WERI-Rb-1 (cell line): ENCODE measurements at places on chromosomes 3 and 15.
A peak's percentile ranks its signal among the peaks of the same experiment; 100 is the strongest.

DNA sequence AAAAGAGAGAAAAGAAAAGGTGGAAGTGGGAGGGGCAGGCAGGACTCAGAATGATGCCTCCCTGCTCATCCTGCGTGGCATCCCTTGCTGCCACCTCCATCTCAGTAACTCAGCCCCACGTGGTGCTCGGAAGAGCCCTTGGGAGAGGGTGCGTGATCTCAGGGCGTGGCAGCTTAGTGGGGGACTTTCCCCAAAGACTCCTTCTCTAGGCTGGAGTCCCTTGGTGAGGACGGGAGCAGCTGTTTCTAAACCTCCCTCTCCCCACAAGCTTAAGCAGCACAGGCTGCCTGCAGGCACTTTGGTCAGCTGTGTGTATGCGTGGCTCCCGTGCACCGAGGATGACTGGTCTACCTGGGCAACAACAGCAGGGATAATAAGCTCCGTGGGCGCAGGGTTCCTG lies 7.4 kb upstream of the ANPEP start:
- no peak for DNase-seq

DNA sequence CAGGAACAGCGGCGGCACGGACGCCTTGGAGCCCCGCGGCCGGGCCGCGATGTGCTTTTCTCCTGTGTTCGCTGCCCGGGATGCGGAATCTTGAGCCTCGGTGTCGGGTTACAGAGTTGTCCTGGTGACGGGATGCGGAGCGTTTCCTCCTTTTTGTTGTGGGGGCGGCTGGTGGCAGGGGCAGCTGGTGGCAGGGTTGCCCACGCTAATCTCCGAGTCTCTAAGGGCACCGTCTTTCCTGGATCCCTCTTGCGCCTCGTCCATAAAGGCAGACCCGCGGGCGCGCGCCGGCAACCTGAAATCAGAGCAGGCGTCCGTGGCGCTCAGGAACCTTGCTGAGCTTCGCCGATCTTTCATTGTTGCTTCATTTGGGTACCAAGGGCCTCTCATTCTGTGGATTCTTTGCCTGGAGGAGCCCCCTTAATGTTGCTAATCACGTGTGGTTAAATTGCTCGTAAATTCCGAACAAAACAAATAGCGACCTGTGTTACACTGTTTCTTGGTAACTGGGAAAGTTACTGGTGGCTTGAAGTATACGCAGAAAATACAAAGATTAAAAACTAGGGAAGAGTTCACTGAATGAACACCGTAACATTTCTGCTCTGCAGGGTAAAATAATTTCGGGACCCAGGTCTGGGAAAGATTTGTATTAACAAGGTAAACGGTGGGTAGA lies 844 bp upstream of the PFN2 start:
- peak; percentile 62 for DNase-seq

DNA sequence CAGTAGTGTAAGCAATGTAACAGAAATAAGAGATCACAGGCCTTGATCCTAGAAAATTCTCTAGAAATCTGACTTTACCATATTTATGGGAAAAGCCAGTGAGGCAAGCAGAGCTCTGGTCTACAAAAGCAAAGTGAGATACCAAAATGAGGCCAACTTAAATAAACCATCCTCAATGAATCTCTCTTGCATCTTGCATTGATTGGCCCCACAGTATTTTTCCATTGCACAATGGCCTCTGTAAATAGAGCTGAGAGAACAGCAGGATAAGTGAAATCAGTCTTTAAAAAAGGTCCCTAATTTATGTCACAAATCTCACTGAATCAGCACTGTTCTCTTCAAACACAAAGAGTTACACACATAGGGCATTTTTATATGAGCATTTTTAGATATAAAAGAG lies 8.9 kb downstream of the CFAP20DC start:
- no peak for DNase-seq

DNA sequence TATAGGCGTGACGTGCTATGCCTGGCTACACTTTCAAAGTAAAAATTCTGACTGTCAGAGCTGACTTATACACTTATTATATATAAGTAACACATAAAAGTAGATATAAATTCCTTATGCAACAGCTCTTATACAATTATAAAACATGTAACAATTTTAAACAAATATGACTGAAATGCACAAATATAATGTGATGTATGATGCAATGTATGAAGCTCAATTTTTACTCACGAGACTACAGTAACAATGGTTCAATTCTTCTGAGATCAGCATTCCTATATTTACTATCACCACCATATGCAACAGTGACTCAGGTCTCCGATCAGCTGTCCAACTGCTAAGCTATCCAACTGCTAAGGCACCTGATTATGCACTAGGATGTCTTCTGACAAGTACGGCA lies 8.2 kb downstream of the BNIP2 start:
- DNase-seq = no peak

DNA sequence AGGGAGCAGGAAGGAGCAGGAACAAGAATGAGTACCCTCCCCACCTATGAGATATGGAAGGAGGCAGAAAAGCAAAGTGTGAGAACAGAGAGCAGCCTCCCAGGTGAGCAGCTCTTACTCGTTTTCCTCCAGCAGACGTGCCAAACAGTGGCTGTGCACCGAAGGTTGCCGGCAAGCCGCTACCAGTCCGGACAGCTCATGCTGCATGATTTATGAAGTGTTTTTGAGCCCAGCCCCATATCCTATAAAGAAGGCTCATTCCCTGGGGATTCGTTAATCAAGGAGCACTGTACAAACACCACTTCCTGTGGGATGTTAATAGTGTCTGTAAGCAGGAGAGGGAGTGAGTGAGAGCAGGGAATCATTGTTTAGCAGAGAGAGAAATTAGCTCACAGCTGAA lies 118.3 kb upstream of the FOXB1 start:
- peak; percentile 52 for DNase-seq

- DNase-seq = no peak
Measured at GRCh38 chr3:53185761-53186465, 24.9 kb downstream of the PRKCD start.

GRCh38 chr3:31008994-31009393 lies 114.5 kb upstream of the GADL1 start:
- no peak for DNase-seq

- DNase-seq = no peak
Measured at GRCh38 chr3:154275965-154276364, 48.3 kb downstream of the DHX36 start.

DNA sequence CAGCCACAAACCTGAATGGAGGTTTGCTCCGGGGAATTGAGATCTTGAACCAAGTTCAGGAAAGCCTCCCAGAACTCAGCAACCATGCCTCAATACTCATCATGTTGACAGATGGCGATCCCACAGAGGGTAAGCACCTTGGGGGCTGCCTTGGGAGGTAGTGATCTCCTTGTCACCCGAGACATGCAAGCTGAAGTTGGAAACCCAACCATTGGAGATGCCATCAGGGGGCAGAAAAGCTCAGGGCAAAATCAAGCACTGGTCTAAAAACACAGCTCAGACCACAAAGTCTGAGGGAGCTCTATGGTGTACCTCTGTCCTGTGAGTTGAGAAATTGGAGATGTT lies 5.8 kb downstream of the ITIH1 start:
- no peak for DNase-seq

DNA sequence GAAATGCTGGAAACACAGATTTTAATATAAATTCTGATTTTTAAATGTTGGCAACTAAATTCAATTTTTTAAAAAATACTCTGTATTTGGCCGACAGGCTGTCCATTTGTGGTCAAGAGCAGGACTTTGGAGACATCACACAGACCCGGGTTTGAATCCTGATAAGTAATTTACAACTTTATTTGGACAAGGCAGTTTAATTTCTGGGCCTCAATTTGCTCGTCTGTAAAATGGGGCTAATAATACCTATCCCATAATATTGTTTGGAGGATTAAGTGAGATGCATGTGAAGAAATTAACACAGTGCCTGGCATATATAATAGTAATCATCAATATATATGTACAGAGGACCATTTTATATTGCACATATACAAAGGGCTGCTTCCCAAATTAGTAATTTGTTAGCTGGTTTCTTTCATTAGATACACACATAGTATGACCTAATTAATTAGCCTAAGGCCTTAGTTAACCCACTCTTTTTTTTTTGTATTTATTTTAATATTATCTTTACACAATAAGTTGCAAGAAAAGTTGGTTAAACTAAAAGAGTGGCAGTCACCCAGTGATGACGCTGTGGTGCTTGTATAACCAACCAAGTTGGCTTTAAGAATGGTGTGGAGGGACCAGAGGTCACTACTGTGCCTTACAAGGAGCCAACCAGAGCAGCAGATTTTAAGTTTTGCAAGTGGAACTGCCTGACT lies 665 bp downstream of the PIGB start:
- no peak for DNase-seq

DNA sequence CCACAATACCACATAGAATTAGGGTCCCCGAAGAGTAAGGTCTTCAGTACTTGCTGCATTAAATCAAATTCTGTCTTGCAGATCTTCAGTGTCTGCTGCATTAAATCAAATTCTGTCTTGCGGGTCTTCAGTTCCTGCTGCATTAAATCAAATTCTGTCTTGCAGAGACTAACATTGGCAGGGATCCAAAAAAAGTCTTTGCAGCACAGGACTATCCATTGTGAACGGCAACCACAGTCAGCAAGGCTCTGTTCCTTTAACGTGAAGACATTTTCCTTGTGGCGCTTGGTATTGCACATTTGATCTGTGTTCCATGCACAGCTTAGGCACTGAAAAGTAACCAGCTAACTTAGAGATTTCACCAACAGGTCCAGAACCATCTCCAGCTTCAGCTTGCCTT lies 46.8 kb upstream of the POMGNT2 start:
- DNase-seq = no peak

GRCh38 chr15:86178845-86179244 lies 99.2 kb downstream of the AGBL1 start:
- peak; percentile 54 for DNase-seq

DNA sequence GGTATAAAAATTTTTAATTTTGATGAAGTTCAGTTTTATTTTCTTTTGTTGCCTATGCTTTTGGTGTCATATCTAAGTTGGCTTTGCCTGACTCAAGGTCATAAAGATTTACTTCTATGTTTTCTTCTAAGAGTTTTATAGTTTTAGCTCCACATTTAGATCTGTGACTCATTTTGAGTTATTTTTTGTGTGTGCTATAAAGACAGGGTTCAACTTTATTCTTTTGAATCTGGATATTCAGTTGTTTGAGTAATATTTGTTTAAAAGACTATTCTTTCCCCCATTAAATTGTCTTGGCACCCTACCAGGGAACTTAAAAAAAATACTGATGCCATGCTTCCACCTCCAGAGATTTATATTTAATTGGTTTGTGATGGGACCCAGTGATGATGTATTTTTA lies 4.0 kb downstream of the MAP3K13 start:
- DNase-seq = no peak

DNA sequence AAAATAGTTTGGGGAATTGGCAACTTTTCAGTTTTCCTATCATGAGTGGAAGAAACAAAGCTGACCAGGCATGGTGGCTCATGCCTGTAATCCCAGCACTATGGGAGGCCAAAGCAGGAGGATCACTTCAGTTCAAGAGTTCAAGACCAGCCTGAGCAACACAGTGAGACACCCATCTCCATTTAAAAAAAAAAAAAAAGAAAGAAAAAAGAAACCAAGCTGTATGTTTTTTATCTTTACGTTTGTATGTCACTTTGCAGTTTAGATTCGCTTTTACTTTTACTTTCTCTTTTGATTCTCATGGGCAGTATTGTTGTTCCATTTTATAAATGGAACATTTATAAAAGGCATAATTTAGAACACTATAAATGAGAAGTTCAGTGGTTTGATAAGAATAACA lies 31.2 kb upstream of the TNIK start:
- no peak for DNase-seq

DNA sequence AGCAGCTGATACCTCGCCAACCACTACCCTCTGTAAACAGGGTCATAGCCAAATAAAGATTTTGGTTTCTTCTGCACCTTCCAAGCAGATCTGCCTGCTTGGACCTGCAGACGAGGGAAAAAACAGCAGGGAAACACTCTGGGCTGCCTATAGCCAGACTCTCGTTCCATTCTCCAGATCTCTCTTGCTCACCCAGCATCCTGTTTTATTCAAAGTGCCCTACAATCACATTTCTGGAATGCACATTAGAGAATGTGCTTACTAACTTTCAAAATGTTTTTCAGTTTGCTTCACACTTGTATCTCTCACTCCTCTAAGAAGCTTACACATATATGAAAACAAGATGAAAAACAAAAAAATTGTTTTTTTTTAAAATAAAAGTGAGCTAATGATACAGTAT lies 71.4 kb downstream of the MLH1 start:
- DNase-seq = no peak

DNA sequence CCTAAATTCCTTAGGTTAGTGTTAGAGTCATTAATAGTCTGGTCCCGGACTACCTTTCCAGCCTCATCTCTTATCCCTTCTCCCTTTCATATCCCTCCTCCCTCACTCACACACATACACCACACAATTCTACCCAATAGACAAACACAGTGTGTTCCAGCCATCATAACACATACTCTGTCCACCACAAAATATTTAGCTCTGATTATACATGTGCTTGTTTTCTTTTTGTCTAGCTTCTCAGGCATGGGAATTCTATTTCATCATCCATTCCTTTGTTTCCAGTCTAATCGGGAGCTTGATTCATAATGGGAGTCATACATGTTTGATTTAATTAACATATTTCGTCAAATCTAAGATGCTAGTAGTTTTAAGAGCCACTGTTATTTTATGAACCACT lies 161.8 kb upstream of the BFSP2 start:
- DNase-seq = no peak

DNA sequence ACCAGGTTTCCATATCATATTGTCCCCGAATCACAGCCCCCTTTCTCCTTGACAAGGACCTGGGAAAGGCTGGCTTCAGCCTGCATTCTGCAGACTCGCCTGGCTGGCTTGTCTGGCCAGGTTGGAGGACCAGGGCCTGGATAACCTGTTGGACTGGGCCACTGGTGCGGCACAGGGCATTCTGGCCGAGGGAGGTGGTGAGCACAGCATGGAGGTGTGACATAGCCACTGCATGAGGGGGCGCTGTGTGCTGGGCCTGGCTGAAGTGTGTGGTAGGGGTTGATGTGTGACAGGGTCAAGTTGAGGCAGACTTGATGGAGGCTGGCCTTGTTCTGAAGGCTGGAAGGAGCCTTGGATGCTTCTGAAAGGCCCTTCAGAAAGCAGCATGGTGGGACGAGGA lies 2.9 kb downstream of the ESYT3 start:
- no peak for DNase-seq
